ENCODE measurements at places on chromosomes 11 and 22.

- DNase-seq: no peak
Measured at GRCh38 chr11:46117842-46118241, 3.4 kb downstream of the PHF21A start.

DNA sequence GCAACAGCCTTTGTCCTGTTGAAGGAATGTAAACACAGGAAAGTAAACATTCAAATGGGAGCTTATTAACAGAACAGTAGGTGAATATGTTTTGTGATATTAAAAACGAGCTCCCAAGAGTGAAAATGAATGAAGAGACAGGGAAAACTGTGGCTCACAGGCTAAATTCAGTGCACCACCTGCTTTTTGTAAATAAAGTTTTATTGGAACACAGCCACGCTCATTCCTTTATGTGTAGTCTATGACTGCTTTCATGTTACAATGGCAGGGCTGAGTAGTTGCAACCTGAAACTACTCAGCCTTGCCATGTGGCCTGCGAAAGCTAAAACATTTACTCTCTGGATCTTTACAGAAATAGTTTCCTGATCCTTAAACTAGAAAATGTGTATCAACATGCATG is 136.9 kb downstream of the MYO18B start:
- DNase-seq: no peak

DNA sequence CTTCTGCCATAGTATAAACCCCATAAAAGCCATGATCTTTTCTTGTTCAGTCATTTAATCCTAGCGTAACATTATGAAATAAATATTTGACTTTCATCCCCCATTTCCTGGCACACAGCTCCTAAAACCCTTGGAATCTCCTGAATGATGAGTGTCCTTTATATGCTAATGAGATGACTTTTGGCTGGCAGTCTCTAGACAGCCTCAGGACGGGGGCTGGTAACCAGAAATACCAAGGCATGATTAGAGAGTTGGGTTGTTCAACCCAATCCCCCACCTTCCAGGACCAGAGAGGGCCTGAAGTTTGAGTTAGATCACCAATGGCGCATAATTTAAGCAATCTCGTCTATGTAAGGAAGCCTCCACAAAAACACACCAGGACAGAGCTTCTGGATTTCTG is 1246.1 kb upstream of the TENM4 start:
- DNase-seq: no peak

GRCh38 chr22:38316364-38317121 is 690 bp downstream of the CSNK1E start:
- DNase-seq: peak; percentile 58

- no peak for DNase-seq
Measured at GRCh38 chr11:118201966-118202365, 22.8 kb downstream of the JAML start.

GRCh38 chr11:117002639-117003299 is 95.5 kb downstream of the SIK3 start:
- no peak for DNase-seq

DNA sequence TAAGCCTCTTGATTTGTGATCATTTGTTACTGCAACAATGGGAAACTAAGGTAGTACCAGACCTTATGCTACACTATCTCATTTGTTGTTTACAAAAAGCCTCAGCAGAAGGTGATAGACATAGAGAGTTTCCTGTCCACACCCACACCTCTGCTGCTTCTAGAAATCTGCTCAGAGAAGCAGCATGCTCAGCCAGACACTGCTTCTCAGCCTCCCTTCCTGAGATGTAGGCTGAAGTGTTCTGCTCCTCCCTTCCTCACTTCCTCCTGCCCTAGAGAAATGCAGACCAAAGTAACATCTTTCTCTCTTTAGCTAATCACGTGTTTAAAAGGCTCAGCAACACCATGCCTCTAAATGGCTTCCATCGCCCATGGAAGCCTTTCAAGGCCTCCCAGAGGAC is 88.4 kb downstream of the SLC1A2 start:
- DNase-seq: peak; percentile 58

DNA sequence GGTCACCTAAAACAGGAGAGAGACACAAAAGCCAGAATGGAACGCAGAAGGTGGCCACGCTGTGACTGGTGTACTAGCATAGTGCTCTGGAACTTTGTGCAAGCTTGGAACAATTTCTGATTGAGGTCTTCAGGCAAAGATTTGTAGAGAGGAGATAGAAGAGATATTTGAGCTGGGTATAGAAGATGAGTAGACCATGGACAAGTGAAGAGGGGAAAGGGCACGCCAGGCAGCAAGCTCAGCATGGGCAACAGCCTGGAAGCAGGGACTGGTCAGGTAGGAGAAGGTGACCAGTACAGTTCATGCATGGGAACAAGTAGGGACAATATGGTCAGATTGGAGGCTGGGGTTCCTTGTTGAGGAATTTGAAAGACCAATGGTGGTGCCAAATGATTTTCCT is 24.4 kb downstream of the MYO18B start:
- no peak for DNase-seq
